Stimulated activated CD4-positive, alpha-beta T cell treated with anti-CD3 and anti-CD28 coated beads, Interleukin-15, amount 100 ng/mL, for 1 hour (primary cell): ENCODE measurements at places on chromosomes 3 and 15.

GRCh38 chr15:26887926-26888666, 21.2 kb downstream of the GABRA5 start:
- no peak for DNase-seq

- DNase-seq, result no peak
Measured at GRCh38 chr3:37453393-37454389, 279.3 kb upstream of the LRRFIP2 start.

GRCh38 chr15:96565266-96565665, 234.8 kb downstream of the NR2F2 start:
- DNase-seq, result no peak

DNA sequence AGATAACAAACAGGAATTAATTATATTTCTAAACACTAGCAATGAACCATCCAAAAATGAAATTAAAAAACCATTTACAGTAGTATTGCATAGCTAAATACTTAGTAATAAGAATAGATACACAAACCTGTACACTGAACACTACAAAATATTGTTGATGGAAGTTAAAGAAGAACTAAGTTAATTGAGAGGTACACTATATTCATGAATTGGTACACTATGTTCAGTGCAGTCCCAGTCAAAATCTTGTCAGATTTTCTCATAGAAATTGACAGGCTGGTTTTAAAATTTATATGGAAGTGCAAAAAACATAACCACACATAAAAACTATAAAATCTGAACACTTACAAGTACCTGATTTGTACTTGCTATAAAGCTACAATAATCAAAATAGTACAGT, 24.4 kb downstream of the PIK3CA start:
- no peak for DNase-seq
